Smooth muscle cell of trachea (primary cell): ENCODE measurements at places on chromosomes 1 and 21. TPM values are rescaled to one million over a fixed set of nuclear protein-coding genes. Genes with fewer than 3 reads are reported as not detected.

The RNU1-3 gene
- total RNA-seq, result under 0.01 TPM in 2 replicates

The PTGFRN gene
- total RNA-seq, result 47.0 and 82.7 TPM in 2 replicates

The CACHD1 gene
- total RNA-seq, result 4.5 and 5.3 TPM in 2 replicates

The C1orf210 gene
- not detected in 2 replicates for total RNA-seq

The SPRR1B gene
- not detected in 2 replicates for total RNA-seq

The CFAP107 gene
- under 0.01 TPM in 1 of 2 replicates, not detected in the other for total RNA-seq

The SCAMP3 gene
- 37.7 and 53.1 TPM in 2 replicates for total RNA-seq

The RGS7 gene
- total RNA-seq, result 1.9 and 2.5 TPM in 2 replicates

The SLC35F3 gene
- under 0.01 TPM in 1 of 2 replicates, not detected in the other for total RNA-seq

The MOV10 gene
- 49.7 and 66.3 TPM in 2 replicates for total RNA-seq

The TMCC2 gene
- total RNA-seq, result 5.2 and 6.1 TPM in 2 replicates
